ENCODE measurements at places on chromosomes 1 and 21. TPM values are rescaled to one million over a fixed set of nuclear protein-coding genes. Genes with fewer than 3 reads are reported as not detected.

ADAMTS4 gene
- total RNA-seq, result 2.4 TPM

SPATA6 gene
- total RNA-seq, result 0.34 TPM

CELA2B gene
- total RNA-seq, result not detected

GPR25 gene
- total RNA-seq, result not detected

TMEM39B gene
- total RNA-seq, result 33.7 TPM

TRIM58 gene
- total RNA-seq, result 0.61 TPM

CGN gene
- 0.17 TPM for total RNA-seq

ADGRL4 gene
- not detected for total RNA-seq

RXFP4 gene
- total RNA-seq, result not detected

ILDR2 gene
- total RNA-seq, result 8.4 TPM

DIO1 gene
- total RNA-seq, result not detected

SLAMF1 gene
- total RNA-seq, result 126 TPM

KIF14 gene
- total RNA-seq, result 17.0 TPM

ATP1A2 gene
- not detected for total RNA-seq

NBPF20 gene
- 1.5 TPM for total RNA-seq

SNX27 gene
- 27.0 TPM for total RNA-seq

C1orf174 gene
- 30.4 TPM for total RNA-seq

KLF17 gene
- total RNA-seq, result not detected

PRAMEF20 gene
- not detected for total RNA-seq

PRAMEF13 gene
- not detected for total RNA-seq

VANGL1 gene
- total RNA-seq, result 16.1 TPM

TMEM59 gene
- 203 TPM for total RNA-seq

FBLIM1 gene
- total RNA-seq, result not detected

ATP6V1G3 gene
- not detected for total RNA-seq

OR2L8 gene
- not detected for total RNA-seq

AADACL4 gene
- total RNA-seq, result not detected

LINGO4 gene
- total RNA-seq, result 0.10 TPM

RGSL1 gene
- not detected for total RNA-seq

LYPLAL1 gene
- total RNA-seq, result 17.3 TPM

SPRR1A gene
- not detected for total RNA-seq

FBXO2 gene
- 2.0 TPM for total RNA-seq

EPHA2 gene
- not detected for total RNA-seq

Measured in T-helper 1 cell treated with Interleukin-12 subunit alpha and Interleukin-12 subunit beta and Interleukin-4 antibody, amounts not matched to agents 30 ng/mL and 1 ng/mL, for 36 hours (primary cell).